ENCODE measurements at places on chromosomes 6 and 20.

DNA sequence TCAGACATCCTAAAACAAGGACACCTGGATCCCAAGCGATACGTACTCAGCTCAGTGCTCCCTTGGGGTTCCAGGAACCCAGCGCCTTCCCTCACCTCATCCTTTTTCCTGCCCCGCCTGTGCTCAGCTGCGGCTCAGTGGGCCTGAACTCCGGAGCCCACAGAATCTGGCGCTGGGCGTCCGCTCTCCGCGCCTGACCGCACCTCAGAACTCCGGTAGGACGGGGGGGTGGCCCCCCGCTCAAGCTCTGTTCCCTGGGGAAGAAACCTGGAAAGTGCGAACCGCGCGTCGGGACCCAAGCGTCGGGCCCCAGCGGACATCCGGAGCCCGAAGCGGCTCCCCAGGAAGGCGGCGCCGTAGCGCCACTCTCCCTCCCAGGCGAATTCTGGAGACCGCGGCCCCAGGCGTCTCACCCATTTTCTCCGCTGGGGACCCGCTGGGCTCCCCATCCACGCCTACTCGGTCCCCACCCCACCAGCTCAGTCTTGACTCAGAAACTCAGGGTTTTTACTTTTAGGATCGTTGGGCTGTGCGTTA lies 336 bp upstream of the LY6G5C start:
- DNase-seq: peak; percentile 48

- DNase-seq: no peak
Observed at GRCh38 chr6:170108890-170109587, 181.8 kb downstream of the DLL1 start.

DNA sequence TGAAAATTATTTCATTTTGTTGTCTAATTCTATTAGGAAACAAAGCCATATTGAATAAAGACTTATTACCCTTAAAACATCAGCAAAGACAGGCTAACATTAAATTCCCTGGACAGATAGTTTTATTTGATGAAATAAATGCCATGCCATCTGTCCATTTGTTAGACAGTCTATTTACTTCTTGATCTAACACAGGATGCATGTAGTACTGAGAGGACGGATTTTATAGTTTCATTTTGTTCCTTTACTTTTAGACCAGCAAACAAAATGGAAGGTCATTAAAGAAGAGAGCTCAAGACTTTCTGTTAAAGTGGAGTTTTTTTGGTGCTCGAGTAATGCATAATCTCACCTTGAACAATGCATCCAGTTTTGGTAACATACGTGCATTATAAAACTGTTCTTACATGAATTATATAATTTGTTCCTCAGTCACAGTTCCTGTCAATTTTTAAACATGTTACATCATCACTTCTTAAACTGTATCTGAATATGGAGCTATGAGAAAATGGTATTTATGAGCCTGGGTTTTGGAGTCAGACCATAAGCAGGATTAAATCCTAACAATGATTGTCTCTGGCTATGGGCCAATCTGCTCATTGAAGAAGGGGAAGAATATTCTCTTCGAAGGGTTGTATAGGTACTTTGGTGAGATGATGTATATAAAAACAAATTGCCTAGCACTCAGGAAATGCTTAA lies 46.0 kb downstream of the RFX6 start:
- no peak for DNase-seq

DNA sequence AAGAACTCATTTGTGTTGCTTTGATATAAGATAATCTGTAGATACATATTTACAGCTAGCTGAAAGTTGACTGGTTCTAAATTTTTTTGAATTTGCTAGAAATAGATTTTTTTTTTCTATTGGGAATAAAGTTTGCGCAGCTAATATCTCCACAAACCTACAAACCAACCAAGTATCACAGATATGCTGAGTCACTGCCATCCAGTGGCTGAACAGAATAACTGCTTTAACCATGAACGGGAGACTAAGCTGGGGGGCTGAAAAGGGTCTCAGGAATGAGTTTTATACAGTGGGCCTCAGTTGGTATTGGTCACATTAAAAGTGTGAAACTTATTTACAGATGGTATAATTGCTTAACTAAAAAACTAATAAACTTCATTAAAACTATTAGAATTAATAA lies 326.7 kb upstream of the CNR1 start:
- DNase-seq: peak; percentile 31

DNA sequence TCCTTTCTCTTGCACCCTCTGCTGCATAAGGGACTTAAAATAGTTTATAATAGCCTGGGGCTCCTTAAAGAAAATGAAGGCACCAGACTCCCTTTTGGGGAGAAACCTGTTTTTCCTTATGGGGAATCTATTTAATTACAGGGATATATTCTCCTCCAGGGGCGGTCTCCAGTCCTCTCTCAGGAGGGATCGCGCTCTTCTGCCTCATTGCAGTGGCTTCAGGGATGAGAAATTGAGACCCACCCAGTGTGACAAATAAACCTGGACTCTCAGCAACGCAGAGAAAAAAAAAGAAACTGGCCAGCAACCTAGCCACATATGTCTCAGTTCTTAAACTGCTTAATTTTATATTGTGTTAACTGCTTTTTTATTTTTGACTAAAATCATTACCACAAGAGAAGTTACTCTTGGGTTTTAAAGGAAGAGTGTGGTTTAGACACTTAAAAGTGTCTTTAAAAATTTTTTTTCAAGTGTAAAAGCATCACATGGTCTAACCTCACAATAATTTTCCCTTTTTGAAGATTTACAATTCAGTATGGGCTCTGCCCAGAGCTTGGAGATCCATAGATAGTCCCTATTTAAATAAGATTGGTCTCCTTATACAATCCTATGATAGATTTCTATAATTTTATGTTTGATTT lies 11.7 kb upstream of the GOPC start:
- no peak for DNase-seq

DNA sequence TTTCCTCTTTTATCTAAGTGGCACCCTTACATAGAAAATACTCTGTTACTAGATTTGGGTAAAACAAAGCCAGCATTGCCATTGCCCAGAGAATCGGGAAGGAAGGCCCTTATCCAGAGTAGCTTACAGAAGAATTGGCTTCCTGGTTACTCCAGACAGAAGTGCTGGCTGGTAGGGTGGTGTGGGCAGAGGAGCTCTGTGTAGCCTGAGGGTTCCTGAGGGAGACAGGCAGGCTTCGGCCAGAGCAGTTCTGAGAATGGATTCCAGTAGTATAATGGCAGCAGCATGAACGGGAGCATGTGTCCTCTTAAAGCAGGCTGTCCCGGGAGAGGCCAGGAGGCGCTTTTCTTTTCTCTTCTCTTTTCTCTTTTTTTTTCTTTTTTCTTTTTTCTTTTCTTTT lies 11.9 kb downstream of the CUL9 start:
- DNase-seq: no peak

DNA sequence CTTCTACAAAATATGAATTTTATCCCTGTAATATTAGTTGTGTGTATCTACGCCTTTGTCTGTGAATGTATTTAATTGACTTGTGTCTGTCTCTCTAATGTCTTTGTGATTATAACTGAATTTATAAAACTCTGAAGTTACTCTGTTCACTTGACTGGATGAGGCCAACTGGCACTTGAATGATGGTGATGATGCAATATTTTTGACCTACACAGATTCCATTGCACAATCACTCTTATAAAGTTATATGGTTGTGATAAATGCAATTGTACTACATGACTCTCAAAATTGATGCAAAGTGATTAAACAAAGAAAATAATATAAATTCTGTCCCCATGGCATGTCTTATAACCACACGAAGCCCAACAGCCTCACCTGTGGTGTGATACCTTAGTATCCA lies 287.3 kb upstream of the PLN start:
- DNase-seq: no peak

GRCh38 chr6:106180208-106180607 lies 94.1 kb downstream of the PRDM1 start:
- no peak for DNase-seq

DNA sequence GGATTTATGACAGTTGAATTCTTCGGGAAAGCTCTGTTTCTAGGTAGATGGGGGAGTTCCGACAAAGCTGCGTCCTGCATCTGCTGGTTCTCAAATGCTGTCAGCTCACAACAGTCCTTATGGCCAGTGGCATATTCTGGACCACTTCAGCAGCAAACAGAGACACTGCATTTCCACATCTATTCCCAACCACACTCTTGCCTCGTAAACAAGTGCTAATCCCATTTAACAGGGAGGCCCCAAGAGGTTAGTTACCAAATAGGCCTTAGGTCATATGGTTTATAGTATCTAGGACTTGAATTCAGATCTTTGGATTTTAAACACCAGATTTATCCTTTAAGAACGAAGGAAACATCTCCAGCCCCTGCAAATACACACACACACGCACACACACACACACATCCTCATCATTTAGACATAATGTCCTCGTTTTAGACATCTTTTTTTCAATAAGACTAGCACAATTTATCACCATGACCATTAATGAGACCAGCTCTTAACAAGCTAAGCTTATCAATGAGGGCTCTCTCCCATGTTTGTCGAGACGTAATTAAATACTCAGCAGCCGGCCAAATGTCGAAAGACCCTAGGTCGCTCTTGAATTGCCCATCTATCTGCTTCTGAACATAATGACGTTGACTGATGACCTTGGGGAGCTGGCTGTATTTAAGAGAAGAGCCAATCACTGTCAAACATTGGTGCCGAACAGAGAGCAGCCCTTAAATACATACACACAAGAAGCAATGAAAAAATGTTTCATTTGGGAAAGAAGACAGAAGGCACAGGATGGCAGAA lies 84.5 kb downstream of the PSMG4 start:
- no peak for DNase-seq
